Neural cell (in vitro differentiated cells): ENCODE measurements at places on chromosomes 1 and 21. TPM values are rescaled to one million over a fixed set of nuclear protein-coding genes. Genes with fewer than 3 reads are reported as not detected.

The LUZP1 gene
- 2.3 and 3.4 TPM in 2 replicates for polyA plus RNA-seq

The SMAP2 gene
- polyA plus RNA-seq = 46.8 and 56.3 TPM in 2 replicates

The MGST3 gene
- polyA plus RNA-seq = 213 and 219 TPM in 2 replicates

The DPM3 gene
- 150 TPM in 2 replicates for polyA plus RNA-seq

The OR10Z1 gene
- not detected in 2 replicates for polyA plus RNA-seq

The TMEM39B gene
- polyA plus RNA-seq = 18.1 and 21.1 TPM in 2 replicates

The EVA1C gene
- polyA plus RNA-seq = 0.48 and 2.1 TPM in 2 replicates

The PHLDA3 gene
- 28.1 and 35.1 TPM in 2 replicates for polyA plus RNA-seq

The ZYG11A gene
- 0.40 and 0.66 TPM in 2 replicates for polyA plus RNA-seq

The F13B gene
- polyA plus RNA-seq = not detected in 2 replicates

The BRDT gene
- not detected in 2 replicates for polyA plus RNA-seq

The OR6Y1 gene
- polyA plus RNA-seq = not detected in 2 replicates

The LRRC71 gene
- not detected in 2 replicates for polyA plus RNA-seq

The SH2D5 gene
- polyA plus RNA-seq = 14.1 and 27.9 TPM in 2 replicates

The BARHL2 gene
- polyA plus RNA-seq = not detected in 2 replicates

The AMPD1 gene
- polyA plus RNA-seq = not detected in 2 replicates

The CFAP57 gene
- polyA plus RNA-seq = 0.17 and 0.30 TPM in 2 replicates

The CHD5 gene
- polyA plus RNA-seq = 22.0 and 33.7 TPM in 2 replicates

The TSPAN1 gene
- polyA plus RNA-seq = 0.62 and 0.96 TPM in 2 replicates

The TESK2 gene
- 0.50 and 0.51 TPM in 2 replicates for polyA plus RNA-seq

The DNALI1 gene
- 33.5 and 35.0 TPM in 2 replicates for polyA plus RNA-seq

The SHISA4 gene
- polyA plus RNA-seq = 1.5 and 1.9 TPM in 2 replicates

The KRTAP21-2 gene
- not detected in 2 replicates for polyA plus RNA-seq

The PRRX1 gene
- polyA plus RNA-seq = 0.10 TPM in 1 of 2 replicates, not detected in the other

The FOXO6 gene
- 0.59 and 3.2 TPM in 2 replicates for polyA plus RNA-seq

The RAB25 gene
- polyA plus RNA-seq = 1.3 TPM in 1 of 2 replicates, not detected in the other

The NTNG1 gene
- polyA plus RNA-seq = 0.40 TPM in 1 of 2 replicates, not detected in the other

The NKAIN1 gene
- polyA plus RNA-seq = 33.4 and 55.3 TPM in 2 replicates

The TRPM2 gene
- polyA plus RNA-seq = 0.14 and 0.16 TPM in 2 replicates

The PLXNA2 gene
- polyA plus RNA-seq = 30.6 and 48.6 TPM in 2 replicates

The ZMYM4 gene
- polyA plus RNA-seq = 36.1 and 39.5 TPM in 2 replicates

The RSPO1 gene
- polyA plus RNA-seq = 0.14 TPM in 1 of 2 replicates, not detected in the other

The RAB42 gene
- not detected in 2 replicates for polyA plus RNA-seq

The BGLAP gene
- 1.9 and 2.5 TPM in 2 replicates for polyA plus RNA-seq

The VASH2 gene
- 65.2 and 69.5 TPM in 2 replicates for polyA plus RNA-seq

The RBM8A gene
- 301 and 366 TPM in 2 replicates for polyA plus RNA-seq

The RNF186 gene
- polyA plus RNA-seq = not detected in 2 replicates

The CELA3A gene
- polyA plus RNA-seq = not detected in 2 replicates

The SPATC1L gene
- polyA plus RNA-seq = 14.8 and 20.6 TPM in 2 replicates

The TSPAN2 gene
- polyA plus RNA-seq = 28.9 and 34.4 TPM in 2 replicates

The RYR2 gene
- polyA plus RNA-seq = 3.8 and 5.1 TPM in 2 replicates

The LAMC1 gene
- polyA plus RNA-seq = 4.2 TPM in 2 replicates

The RXFP4 gene
- not detected in 2 replicates for polyA plus RNA-seq
